Stimulated activated CD4-positive, alpha-beta T cell treated with anti-CD3 and anti-CD28 coated beads, Interleukin-12 subunit alpha, Interleukin-12 subunit beta, amount 100 ng/mL, for 4 hours (primary cell): ENCODE measurements at places on chromosomes 6 and 20.

GRCh38 chr20:17316316-17317038 is 89.6 kb downstream of the PCSK2 start:
- no peak for DNase-seq

DNA sequence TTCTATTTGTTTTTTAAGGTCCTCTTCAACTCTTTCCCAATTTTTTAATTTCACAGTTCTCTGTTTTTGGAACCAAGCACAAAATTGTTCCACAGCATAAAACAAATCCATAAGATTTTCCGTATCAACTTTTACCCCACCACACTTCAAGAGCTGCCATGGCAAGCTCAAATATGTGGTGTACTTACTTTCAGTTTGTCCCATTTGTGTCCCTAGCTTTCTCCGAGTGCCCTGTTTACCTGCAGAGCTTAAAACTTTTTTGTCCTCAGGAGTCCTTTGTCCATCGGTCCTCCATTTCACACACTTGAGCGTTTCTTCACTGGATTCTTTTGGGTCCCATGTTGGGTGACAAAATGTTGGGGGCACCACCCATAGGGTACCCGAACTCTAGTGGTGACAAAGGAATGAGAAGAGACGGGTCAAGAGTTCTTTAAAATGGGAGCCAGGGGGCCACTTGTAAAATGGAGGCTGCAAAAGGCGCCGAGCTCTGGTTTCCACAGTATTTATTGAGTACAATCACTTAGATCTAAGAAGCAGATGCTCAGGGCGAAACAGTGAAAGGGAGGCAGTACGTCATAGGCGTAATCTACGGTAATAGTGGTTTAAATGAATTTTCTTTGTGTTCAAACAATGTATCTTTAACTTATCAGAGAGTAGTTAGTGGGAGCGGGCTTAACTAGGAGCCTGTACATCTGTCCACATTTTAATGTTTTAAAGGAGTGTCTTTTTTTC is 39.8 kb upstream of the SERINC1 start:
- DNase-seq = no peak

DNA sequence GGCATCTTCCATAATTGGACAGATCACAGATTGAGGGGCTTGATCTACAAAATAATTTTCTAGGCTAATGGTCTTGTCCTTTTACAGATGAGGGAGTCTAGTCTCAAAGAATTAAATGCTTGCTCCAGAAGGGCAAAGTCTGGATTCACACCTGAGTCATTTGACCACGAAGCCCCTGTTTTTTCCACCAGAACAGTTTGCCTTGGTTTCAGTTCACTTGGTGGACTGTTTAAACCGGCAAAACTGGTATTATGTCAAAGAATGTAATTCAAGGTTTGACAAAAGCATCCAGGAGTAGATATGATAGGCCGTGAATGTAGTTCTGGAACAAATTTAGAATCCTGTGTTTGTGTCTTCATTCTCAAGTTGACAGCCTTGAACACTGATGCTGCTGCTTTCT is 3.3 kb downstream of the MYO6 start:
- DNase-seq = no peak

DNA sequence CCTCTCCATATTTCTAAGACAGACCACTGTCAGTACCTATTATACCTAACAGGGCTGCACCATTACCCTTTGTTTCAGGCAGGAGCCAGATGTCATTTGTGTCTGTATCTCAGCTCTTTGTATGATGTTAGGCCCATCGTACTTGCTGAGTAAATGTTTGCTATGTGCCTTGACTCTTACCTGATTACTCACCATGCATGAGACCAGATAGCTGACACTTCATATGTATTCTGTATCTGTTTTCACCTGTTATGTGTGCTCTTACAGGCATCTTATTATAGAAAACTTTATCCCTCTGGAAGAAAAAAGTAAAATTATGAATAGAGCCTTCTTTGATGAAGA is 31.7 kb upstream of the ASXL1 start:
- no peak for DNase-seq

GRCh38 chr6:113620386-113620785 is 236.8 kb upstream of the MARCKS start:
- DNase-seq = no peak

DNA sequence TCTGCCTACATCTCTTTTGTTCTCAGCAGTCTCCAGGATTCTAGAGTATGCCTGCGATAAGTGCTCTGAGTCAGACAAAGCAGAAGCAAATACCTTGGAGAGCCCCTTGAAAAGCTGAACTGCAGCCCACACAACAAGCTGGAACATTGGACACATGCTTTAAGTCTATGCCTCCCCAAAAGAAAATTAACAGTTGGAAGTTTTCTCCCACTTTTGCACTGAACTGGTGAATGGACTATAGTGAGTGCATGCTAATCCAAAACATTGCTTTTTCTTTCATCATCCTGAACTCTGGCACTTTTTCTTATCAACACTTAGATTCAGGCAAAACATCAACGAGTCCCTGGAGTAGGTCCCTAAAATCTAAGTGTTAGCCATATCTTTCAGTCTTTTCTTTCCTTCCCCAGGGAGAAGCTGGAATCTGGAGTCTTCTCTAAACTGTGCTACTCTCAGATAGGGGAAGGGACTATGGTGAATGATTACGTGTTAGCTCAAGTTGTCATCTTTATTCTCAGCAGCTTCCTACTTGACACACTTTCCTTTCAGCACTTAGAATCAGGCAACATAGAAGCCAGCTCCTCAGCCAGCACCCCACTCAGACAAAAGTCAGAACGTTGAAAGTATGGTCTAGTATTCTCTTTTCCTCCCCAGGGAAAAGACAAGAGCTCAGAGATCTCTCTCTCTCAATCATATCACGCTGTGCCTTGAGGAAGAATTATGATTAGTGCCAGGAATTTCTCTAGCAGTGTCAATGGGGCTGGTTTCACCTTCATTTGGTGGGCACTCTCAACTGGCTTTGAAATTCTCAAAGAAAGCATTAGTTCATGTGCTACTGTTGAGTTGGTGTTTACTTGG is 811.0 kb upstream of the GJE1 start:
- DNase-seq = no peak

- DNase-seq = no peak
Measured at GRCh38 chr20:59701236-59701635, 96.9 kb downstream of the PHACTR3 start.
